ENCODE measurements at places on chromosomes 13 and 19.

DNA sequence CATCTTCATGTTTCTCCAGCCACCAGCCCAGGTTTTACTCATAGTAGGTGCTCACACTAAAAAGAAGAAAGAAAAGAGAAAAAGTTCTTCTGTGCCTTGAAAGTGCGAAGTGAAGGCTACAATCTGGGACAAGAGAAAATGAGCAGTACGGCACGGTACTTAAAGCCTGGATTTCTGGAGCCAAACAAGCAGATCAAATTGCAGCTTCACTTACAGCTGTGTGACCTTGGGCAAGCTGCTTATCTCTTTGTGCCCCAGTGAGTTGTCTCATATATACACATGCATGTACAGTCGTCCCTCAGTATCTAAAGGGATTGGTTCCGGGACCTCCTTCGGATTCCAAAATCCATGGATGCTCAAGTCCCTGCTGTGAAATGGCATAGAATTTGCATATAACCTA, 41.8 kb downstream of the GSX1 start:
- no peak for DNase-seq

- DNase-seq = no peak
Measured at GRCh38 chr13:43848001-43848649, 31.4 kb downstream of the CCDC122 start.

DNA sequence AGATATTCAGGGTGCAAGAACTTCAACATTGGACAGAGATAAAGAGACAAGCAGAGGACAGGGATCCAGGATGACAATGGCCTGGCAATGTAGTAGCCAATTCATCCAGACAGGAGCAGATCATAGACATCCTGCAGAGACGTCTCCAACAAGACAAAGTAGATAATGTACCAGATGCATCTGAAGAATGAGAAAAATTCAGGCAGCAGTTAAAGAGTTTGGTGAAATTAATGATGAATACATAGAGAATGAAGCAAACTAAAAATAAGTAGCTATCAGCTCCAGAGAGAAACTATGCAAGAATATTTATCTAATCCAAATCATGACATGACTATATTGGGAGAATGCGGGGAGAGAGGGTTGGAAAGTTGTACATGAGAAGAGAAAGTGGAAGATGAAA, 278.4 kb upstream of the DACH1 start:
- DNase-seq = no peak

DNA sequence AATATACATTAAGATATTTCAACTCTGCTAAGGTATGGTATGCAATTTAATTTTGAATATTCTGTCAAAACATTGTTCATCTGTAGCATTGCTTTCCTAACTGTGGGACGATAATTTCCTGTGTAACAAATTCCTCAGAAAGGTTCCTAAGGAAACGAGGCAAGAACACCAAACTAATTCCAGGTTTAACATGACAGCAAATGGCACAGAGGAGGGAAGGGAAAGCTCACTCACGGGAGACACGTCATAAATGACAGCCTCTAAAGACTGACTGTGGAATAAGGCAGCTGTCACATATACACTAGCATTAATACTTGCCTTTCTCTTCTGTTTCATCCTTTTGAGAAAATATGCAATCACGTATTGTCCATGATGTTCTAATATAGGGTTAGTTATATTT, 380.6 kb downstream of the LIG4 start:
- no peak for DNase-seq
